ENCODE measurements at places on chromosomes 11 and 22.

GRCh38 chr11:40292721-40293508 is 1166.5 kb downstream of the LRRC4C start:
- DNase-seq = no peak

- DNase-seq = no peak
Measured at GRCh38 chr11:129282634-129283033, 90.5 kb upstream of the ARHGAP32 start.

- DNase-seq = no peak
Measured at GRCh38 chr22:36687516-36687915, 16.0 kb downstream of the CACNG2 start.

- DNase-seq = no peak
Measured at GRCh38 chr11:118415739-118416068, 14.3 kb downstream of the ATP5MG start.

GRCh38 chr11:73003088-73003487 is 139.0 kb downstream of the FCHSD2 start:
- DNase-seq = no peak

DNA sequence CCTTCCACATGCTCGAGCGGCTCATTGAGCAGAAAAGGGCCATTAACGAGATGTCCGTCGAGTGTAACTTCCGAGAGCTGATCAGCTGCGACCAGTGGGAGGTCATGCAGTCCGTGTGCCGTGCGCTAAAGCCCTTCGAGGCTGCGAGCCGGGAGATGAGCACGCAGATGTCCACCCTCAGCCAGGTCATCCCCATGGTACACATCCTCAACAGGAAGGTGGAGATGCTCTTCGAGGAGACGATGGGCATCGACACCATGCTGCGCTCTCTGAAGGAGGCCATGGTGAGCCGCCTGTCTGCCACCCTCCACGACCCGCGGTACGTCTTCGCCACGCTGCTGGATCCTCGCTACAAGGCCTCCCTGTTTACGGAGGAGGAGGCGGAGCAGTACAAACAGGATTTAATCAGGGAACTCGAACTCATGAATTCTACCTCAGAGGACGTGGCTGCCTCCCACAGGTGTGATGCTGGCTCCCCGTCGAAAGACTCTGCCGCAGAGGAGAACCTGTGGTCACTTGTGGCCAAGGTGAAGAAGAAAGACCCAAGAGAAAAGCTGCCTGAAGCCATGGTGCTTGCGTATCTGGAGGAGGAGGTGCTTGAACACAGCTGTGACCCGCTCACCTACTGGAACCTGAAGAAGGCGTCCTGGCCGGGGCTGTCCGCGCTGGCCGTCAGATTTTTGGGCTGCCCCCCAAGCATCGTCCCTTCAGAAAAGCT is 31.7 kb downstream of the ALG12 start:
- no peak for DNase-seq

- DNase-seq = no peak
Measured at GRCh38 chr11:82854242-82854641, 46.0 kb downstream of the PRCP start.

- no peak for DNase-seq
Measured at GRCh38 chr11:120129570-120129969, 8.3 kb downstream of the TRIM29 start.

- DNase-seq = no peak
Measured at GRCh38 chr11:118979434-118979833, 7.9 kb downstream of the FOXR1 start.

- no peak for DNase-seq
Measured at GRCh38 chr11:47369676-47370075, 8.7 kb downstream of the SPI1 start.

DNA sequence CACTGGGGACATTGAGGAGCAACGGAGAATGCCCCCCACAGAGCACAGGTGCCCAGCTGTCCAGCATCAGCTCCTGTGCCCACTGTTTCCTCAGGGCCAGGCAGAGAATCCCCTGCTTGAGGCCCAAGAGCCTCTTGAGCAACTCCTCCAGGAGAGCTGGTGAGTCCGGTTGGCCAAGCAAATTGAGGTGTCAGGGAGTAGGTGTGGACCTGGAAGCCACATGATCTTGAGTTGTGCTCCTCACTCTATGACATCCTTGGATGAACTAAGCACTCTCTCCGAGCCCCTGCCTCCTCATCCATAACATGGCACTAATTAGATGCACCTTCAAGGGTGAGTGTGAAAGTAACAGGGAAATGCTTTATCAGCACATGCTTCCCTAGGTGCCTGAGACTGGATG is 121.3 kb downstream of the DBX1 start:
- DNase-seq = no peak

- DNase-seq = no peak
Measured at GRCh38 chr11:33320814-33321330, 63.7 kb downstream of the HIPK3 start.

DNA sequence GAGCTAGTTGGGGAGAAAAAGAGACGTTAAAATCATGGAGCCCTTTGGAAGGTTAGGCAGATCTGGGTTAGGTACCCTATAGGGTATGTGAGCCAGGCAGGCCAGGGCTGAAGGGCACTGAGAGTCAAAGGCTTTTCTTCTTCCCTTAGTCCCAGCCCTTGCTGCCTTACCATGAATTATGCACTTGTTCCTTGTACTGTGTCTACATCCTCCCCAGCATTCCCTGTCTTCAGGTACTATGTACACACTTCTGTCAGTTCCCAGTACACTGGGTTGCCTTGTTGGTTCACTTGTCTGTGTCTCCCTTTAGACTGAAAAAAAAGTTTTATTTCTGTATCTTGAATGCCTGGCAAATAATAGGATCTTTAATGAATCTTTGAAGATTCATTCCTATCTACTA is 16.9 kb downstream of the RNF185 start:
- DNase-seq = no peak

GRCh38 chr11:72771507-72771906 is 19.3 kb upstream of the ARAP1 start:
- no peak for DNase-seq

GRCh38 chr22:16969508-16970327 is 38.3 kb downstream of the GAB4 start:
- no peak for DNase-seq

DNA sequence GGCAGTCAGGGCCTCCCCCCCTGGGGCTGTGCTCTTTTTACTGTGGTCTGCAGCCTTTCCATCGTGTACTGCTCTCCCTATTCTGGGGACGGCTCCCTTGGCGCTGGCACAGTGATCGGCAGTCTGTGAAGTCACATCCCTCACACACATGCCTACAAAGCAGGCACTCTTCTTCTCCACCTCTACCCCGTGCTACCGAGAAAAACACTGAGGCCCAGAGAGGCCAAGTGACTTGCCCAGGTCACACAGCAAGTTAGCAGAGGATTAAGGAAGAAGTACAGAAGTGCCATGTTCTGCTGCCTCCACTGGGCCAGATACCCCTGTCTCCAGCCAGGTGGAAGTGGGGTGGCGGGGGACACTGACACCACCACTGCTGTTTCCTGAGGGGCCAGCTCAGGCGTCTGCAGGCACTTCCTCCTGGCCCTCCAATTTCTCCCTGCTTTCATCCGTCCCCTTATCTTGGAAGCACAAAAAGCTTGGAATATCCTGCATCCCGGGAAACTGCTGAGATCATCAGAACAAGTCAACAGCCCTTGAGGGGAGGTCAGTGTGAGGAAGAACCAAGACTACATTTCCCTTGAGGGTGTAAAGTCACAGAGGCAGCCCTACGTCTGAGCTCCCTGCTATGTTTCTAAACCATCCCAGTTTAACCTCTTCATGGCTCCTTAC is 30.2 kb upstream of the KLHL35 start:
- no peak for DNase-seq

- DNase-seq = no peak
Measured at GRCh38 chr11:18065572-18065971, 19.5 kb upstream of the TPH1 start.

DNA sequence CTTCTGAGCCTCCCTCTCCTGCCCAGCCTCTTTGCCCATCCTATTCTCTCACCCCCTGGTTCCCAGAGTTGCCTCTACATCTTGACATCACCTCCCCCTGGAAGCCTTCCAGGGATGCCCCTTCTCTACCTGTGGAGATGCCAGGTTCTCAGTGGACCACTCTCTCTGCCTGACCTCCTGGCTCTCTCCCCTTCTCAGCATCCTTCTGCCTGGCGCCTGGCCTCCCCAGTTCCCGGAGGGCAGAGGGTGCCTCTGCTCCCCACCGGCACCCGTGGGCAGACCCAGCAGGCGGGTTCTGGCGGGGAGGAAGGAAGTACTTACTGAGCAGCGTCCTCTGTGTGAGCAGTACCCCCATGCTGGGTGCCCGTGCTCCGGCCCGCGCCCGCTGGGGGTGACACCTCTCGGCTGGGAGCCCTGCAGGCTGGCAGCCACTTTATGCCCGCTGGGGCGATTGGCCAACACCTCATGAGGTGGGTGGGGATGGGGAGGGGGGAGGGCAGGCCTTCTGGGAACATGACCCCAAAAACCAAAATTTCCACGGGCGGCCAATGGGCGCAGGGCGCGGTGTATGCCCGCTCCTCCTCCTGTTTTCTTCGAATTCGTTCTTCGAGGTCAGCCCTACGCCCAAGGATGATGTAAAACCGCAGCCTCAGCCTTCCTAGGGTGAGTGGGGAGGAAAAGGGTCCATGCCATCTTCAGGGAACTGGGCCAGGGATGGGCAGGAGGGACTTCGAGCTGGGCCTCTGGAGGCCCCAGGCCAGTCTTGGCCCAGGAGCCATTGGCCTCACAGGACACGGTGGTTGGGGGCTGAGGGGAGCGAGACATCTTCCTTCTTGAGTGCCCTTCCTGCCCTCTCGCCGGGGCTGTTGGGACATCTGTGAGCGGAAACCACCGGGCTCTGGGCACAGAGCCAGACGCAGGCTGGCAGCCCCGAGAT is at the start of gene OSM:
OSM (minus strand) TSS at position 407 of the 937 bp plus-strand sequence; CDS start at position 355, 52 bp downstream.
- no peak for DNase-seq

DNA sequence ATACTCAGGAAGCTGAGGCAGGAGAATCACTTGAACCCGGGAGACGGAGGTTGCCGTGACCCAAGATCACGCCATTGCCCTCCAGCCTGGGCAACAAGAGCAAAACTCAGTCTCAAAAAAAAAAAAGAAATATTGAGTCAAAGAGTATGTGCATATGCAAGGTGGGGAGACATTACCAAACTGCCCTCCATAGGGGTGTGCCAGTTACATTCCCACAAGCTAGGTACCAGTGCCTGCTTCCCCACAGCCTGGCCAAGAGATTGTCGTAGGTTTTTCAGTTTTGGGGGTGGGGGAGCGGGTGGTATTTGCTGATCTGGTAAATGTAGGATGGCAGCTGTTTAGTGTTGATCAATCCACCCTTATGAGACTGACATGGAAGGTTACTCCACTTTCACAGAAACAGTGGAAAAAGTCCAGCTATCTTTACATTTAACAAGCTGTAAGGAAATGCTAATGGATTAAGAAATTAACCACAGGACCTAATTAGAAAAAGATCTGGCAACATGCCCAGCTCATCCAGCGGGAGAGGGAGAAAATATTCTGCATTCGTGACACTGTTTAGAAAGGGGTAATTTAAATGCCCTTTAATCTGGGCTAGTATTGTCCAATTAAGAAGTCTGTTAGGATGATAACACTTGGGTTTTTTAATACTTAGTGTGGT is 89.4 kb downstream of the PACS1 start:
- no peak for DNase-seq

DNA sequence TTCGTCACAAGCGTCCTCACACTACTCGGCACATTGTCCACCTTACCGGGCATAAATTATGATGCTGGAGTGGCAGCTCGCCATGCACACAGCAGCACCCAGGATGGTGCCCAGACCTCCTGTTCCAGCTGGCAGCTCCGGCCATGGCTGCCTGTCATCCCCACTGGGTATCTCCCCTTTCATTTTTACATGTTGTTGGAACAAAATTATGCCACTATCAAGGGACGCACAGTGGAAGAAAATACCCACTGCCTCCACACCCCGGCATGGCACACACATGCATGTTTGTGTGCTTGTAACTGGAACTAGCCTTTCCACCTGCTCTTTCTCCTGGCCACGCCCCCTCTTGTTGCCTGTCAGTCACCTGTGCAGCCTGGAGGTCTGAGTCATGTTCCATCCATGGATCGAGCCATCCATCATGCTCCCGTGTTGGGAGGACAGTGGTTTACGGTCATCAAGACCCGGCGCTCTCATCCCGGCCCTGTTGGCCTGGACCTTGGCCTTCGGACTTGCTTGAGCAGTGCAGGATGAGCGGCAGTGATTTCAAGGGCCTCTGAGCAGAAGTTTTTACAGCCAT is 1069.6 kb downstream of the BRD1 start:
- no peak for DNase-seq

DNA sequence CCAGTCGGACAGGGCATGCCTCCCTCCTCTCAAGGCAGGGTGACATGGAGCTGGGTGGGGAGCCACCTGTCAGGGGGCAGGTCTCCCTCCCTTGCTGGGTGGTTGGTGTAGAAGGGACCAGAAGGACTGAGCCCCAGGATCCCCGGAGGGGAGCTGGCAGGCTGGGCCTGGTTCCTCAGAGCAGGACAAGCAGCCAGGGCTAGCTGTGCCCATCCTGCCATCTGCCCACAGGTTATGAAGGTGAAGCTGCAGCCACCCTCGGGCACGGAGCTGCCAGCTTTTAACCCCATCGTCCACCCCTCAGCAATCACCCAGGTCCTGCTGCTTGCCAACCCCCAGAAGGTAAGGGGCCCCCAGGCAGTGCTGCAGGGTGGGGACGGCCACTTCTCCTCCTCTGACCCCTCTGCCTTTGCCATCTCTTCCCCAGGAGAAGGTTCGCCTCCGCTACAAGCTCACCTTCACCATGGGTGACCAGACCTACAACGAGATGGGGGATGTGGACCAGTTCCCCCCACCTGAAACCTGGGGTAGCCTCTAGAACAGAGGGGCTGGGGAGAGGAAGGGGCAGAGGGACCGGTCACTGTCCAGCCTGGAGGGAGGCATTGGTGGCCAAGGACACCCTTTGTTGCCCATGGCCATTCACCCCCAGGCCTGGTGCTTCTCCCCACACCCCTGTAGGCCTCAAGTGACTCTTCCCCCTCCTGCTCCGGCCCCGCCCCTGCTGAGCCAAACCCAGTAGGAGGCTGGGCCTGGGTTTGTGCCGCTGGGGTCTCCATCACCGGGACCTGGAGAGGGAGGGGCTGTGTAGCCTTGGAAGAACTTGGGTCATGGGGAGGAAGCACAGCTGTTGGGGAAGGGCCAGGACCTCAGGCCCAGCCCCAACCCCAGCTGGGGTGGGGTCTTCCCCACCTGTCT is 7.0 kb upstream of the SH3BP1 start:
- no peak for DNase-seq

DNA sequence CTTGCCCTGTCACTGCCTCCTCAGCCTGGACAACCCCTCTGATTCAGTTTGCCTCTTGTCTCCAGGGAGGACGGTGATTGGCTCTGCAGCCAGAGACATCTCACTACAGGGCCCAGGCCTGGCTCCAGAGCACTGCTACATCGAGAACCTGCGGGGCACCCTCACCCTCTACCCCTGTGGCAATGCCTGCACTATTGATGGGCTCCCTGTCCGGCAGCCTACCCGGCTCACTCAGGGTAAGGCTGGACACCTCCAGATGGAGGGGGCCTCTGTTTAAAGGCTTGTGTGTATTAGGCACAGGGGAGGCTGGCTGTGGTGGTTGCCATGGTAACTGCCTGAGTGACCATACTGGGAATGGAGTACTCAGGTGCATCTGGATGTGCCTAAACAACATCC is 8.6 kb downstream of the PHLDB1 start:
- no peak for DNase-seq

DNA sequence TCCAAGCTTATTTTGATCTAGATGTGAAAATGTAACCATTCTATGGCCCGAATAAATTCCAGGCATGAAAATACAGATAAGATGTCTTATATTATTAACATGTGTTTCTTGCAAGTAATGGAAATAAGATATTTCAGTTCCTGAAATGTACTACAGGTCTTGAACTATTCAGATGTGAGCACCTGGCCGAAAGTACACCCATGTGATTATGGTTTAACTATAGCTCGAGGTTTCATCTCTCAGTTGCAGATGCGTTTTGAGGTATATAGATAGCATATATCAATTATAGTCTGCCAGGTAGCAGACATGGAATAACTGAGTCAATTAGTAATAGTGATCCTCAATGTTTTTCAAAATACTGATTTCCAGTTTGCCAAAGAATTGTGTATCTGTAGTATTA is 68.3 kb downstream of the DDIAS start:
- DNase-seq = no peak
